ENCODE measurements at places on chromosomes 11 and 22. TPM values are rescaled to one million over a fixed set of nuclear protein-coding genes. Genes with fewer than 3 reads are reported as not detected.

C11orf65 gene
- total RNA-seq, result 0.66 TPM

GRCh38 chr11:73308961-73309919 lies 1.2 kb downstream of the ARHGEF17 start:
- peak overlapping the region; percentile 81 for H3K4me3 ChIP-seq
- peak overlapping the region; percentile 99 for H3K27ac ChIP-seq
- peaks cover 12% of the 10 kb centered on the region for H3K4me1 ChIP-seq
- H3K36me3 ChIP-seq, result no peaks in the 10 kb centered on the region

DNA sequence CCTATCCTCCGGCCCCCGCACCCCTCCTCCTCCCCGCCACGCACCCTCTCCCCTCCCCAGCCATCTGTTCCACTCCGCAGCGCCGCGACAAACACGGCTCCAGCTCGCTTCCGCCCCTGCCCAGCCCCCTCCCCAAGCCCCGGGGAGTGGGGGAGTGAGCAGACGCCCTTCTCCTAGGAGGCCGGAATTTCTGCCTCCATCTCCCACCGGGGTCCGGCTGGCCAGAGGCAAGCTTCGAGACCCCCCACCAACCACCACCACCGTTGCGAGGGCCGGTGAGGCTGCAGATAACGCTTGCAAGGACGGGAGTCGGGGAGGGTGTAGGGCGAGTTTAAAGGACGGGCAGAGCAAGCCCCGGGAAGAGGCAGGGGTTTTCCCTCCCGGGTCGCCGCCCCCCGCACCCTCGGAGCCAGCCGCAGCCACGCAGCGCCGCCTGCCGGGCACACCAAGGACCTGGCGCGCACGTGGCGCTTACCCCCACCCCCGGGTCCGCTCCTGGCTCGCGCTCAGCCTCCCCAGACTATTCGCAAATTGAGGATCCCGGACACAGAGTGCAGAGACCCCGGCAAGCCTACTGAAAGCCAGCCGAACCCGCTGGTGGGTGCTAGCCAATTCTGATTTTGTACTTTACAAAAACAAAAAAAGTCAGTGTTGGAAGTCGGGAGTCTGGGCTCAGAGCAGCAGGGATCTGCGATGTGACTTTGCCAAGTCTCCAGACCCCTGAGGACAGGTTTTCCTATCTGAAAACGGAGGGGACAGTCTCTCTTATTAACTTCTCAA lies 22.6 kb downstream of the RTN4RL2 start:
- no peaks in the 10 kb centered on the region for H3K36me3 ChIP-seq
- H3K27me3 ChIP-seq, result peaks cover 2% of the 10 kb centered on the region

- no peak overlapping the region for H3K27ac ChIP-seq
- no peaks in the 10 kb centered on the region for H3K27me3 ChIP-seq
- no peaks in the 10 kb centered on the region for H3K36me3 ChIP-seq
- DNase-seq, result no peak
- H3K4me3 ChIP-seq, result no peak overlapping the region
Observed at GRCh38 chr11:132913295-132913694, 619.0 kb downstream of the OPCML start.

DNA sequence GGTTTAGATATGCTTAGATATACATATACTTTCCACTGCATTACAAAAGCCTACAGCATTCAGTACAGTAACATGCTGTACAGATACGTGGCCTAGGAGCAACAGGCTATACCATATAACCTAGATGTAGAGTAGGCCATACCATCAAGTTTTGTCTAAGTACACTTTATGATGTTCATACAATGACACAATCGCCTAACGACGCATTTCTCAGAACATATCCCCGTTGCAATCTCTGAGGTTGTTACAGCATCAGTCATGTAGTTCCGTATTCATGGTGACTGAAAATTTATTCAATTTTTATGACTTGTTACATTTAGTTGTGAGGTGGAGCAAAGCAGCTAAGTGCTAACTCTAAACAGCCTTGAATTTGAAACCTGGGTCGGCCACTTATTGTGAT lies 6.7 kb downstream of the ZBTB44 start:
- DNase-seq, result no peak
- no peaks in the 10 kb centered on the region for H3K36me3 ChIP-seq
- H3K27ac ChIP-seq, result no peak overlapping the region
- no peaks in the 10 kb centered on the region for H3K27me3 ChIP-seq

DNA sequence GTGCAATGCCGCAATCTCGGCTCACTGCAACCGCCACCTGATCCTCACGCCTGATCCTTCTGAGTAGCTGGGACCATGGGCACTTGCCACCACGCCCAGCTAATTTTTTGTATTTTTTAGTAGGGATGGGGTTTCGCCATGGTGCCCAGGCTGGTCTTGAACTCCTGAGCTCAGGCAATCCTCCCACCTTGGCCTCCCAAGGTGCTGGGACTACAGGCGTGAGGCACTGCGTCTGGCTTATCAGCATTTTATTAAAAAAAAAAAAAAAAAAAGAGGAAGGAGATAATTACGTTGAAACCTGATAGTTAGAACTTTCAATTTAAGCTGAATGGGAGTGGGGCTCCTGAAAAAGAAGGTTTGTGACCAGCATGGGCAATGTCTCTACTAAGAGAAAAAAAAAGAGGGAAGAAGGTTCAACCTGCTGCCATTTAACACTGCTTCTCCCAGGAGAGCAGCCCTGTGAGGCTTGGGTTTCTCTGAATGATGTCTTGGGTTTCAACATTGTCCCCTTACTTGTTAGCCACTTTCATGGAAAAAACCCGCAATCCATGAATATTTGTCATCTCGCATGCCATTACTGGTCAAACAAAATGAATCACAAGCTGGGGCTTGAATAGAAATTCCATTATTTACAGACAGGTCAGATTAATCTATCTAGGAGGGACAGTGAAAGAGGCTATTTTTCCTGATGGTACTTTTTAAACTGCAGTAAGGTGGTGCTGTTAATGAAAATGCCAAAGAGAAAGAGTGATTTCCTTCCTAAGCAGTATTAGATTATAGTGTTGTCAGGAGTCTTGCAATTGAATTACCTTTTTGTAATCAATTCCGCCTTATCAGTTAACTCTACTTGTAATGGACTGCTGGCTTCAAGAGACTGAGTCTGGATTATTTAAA lies 72.5 kb downstream of the PACS1 start:
- H3K4me1 ChIP-seq, result no peaks in the 10 kb centered on the region
- no peak overlapping the region for H3K4me3 ChIP-seq
- H3K27ac ChIP-seq, result no peak overlapping the region
- H3K27me3 ChIP-seq, result no peaks in the 10 kb centered on the region
- DNase-seq, result no peak

- H3K4me3 ChIP-seq, result peak within 1 kb of the TSS; percentile 98
- H3K27me3 ChIP-seq, result no peaks in the 10 kb centered on the region
- peak; percentile 89 for DNase-seq
- peak within 1 kb of the TSS; percentile 99 for H3K27ac ChIP-seq
- no peaks in the 10 kb centered on the region for H3K36me3 ChIP-seq
Observed at GRCh38 chr11:62546244-62546928, at the start of gene AHNAK. Gene AHNAK (minus strand): TSS chr11:62546806. CDS start chr11:62536098, 10,708 bp downstream.

GRCh38 chr11:113884361-113884836 lies 9.0 kb upstream of the USP28 start:
- H3K4me3 ChIP-seq, result no peak overlapping the region
- no peak for DNase-seq
- no peaks in the 10 kb centered on the region for H3K4me1 ChIP-seq
- H3K27ac ChIP-seq, result no peak overlapping the region
- no peaks in the 10 kb centered on the region for H3K27me3 ChIP-seq
- no peaks in the 10 kb centered on the region for H3K36me3 ChIP-seq
